ENCODE measurements at places on chromosomes 11 and 22.

DNA sequence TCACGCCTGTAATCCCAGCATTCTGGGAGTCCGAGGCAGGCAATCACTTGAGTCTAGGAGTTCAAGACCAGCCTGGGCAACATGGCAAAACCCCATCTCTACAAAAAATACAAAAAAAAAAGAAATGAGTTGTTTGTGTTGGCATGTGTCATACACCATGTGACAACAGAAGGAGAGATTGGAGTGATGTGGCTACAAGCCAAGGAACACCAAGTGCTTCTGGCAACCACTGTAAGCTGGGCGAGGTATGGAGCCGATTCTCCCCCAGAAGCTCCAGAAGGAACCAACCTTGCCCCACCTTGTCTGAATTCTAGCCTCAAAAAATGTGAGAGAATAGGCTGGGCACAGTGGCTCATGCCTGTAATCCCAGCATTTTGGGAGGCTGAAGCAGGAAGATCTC lies 39.1 kb upstream of the SLC35C1 start:
- DNase-seq = no peak

GRCh38 chr11:9232482-9232881 lies 32.7 kb downstream of the DENND5A start:
- DNase-seq = no peak

GRCh38 chr11:8229299-8230177 lies 34.1 kb downstream of the LMO1 start:
- DNase-seq = no peak

- DNase-seq = no peak
These were observed 25.3 kb downstream of the OTOG start for GRCh38 chr11:17572359-17572690.

- no peak for DNase-seq
These were observed 14.0 kb downstream of the CPT1A start for GRCh38 chr11:68827733-68828132.

GRCh38 chr11:44861849-44862557 lies 88.7 kb downstream of the TP53I11 start:
- no peak for DNase-seq
